Stimulated activated CD4-positive, alpha-beta T cell treated with anti-CD3 and anti-CD28 coated beads, Interleukin-1b, Interleukin-23, amount 100 ng/mL, for 48 hours (primary cell): ENCODE measurements at places on chromosomes 3 and 15.

GRCh38 chr3:41581700-41582099, 380.2 kb downstream of the ULK4 start:
- DNase-seq: no peak

GRCh38 chr3:105365391-105366325, 1.1 kb upstream of the ALCAM start:
- DNase-seq: no peak

DNA sequence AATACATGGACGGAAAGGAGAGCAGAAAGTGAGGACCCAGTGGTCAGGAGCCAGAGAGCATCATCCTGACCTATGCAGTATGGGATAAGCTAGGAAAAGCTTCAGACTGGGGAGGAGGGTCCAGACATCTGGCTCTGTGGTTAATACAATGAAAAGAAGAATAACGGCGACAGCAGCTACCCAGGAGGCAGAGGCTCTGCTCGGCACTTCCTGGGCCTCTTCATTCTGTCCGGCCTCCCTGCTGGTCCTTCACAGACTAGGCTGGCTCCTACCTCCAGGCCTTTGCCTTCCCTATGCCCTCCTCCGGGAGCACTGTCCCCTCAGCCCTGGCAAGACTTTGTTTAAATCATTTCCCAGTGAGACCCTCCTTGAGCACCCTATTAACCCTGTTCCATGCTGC, 58.9 kb upstream of the WNT5A start:
- no peak for DNase-seq

DNA sequence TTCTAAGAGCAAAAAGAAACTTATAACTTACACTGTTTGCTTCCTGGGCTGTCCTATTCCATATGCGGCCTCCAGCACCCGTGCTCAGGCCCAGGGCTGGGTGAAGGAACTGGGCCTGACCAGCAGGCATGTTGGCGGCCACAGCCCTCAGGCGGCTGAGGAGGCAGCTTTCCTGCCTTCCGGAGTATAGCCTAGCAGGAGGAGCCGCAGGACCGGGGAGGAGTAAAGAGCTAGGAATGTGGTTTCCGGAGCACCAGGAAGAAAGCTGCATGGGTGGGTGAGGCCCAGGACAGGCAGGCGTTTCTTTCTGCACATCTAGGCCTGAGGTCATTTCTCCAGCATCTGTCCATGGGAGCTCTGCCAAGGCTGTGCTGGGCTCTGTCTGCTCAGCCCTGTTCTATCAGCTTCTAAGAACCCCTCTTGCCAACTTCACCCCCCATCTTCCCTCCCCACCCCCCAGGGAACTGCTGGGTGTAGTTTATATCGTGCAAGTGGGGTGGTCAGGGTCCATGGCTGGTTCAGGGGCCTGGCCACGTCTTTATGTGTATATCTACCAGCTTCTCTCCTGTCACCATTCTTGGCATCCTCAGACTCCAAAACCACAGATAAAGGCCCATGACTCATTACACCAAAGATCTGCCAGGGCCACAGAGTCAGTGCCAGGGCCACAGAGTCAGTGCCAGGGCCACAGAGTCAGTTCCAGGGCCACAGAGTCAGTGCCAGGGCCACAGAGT, 7.8 kb upstream of the KIF7 start:
- no peak for DNase-seq

DNA sequence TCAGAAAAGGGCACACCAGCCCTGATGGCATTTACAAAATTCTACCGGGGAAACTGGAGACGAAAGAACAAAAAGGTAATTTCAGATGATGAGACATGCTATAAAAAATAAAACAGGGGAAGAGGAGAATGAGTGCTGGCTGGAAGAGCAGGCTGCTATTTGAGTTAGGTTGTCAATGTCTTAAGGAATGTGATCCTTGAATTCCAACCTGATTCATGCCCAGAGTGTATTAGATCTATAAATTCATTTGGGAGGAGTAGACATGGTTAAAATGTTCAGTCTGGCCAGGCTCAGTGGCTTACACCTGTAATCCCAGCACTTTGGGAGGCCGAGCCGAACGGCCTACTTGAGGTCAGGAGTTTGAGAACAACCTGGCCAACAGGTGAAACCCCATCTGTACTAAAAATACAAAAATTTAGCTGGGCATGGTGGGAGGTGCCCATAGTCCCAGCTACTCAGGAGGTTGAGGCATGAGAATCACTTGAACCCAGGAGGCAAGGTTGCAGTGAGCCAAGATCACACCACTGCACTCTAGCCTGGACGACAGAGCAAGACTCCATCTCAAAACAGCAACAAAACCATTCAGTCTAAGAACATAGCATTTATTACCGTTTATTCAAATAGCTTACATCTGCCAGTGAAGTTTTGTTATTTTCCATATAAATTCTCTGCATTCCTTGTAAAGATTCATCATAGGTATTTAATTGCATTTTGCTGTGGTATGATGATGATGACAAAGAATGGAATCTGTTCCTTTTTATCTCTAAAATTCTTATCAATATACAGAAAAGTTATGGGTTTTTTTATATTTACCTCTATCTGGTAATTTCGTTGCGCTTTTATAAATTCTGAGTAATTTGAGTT, 126.7 kb upstream of the NR2E3 start:
- no peak for DNase-seq

DNA sequence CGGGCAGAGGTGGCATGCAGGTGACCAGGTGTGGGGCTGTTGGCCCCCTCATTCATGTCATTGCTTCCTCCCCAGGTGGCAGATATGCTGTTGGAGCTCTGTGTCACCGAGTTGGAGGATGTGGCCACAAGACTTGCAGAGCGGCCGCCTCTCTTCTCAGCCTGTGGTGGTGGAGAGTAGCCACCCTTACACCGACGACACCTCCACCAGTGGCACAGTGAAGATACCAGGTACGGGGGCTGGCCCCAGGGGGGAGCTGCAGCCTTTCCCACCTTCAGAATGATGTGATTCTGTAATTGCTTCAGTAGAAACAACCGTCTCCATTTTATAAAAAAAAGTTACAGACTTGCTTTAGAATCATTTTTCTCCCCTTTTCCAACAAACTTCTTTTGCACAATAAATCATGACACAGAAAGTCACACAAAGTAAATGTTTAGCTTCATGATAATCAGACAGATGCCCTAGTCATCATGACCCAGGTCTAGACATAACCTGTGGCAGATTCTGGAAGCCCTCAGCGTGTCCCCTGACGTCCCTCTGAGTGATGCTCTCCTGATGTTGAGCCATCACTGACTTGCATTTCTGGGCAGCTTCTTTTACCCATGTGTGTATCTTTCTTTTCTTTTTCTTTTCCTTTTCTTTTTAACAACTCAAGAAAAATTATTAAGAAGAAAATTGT, 76.0 kb upstream of the FAN1 start:
- DNase-seq: no peak

DNA sequence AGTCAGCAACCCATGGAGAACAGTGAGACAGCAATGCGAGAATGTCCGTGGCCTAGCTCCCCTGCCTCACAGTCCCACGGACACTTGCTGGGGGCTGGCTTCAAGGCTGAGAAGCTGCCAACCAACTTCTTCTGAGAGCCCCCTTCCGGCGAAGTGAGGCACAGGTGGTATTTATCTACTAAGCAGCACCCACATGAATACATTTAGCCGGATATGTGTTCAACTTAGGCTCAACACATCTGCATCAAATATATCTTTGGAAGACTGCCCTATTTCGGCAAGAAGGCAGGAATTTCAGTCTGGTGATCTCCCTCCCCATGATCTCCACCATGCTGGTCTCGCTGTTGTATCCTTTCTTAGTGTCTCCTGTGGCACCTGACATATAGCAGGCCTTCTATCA, 340.9 kb upstream of the NR2E3 start:
- DNase-seq: no peak

DNA sequence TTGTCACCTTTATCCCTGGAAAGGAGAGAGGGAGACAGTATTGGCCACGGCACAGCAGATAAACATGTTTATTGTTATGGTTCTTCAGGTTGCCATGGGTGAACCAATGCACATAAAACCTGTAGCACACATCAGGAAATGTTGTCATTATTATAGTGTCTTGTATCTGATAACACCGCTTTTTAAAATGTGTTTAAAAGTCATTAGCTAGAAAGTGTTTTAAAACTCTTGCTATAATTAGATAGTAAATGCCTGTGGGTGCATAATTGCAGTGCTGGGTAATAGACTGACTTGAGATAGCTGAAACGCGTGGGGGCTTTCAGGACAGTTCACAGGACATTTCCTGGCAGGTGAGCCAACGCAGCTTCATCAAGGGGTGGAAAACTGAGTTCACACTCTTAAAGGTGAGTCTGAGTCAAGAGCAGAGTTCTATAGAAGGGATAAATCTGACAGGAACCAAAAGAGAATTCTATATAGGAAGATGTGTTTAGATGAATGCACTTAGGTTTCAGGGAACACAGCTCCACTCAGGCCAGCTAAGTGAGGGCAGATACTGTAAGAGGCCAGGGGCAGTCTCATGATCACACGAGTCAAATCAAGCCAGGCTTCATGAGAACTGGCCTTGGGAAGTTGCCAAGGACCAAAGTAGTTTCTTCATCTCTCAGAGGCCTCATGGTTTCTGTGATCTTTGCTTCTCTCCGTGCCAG, 35.6 kb upstream of the PPP4R2 start:
- DNase-seq: peak; percentile 28

DNA sequence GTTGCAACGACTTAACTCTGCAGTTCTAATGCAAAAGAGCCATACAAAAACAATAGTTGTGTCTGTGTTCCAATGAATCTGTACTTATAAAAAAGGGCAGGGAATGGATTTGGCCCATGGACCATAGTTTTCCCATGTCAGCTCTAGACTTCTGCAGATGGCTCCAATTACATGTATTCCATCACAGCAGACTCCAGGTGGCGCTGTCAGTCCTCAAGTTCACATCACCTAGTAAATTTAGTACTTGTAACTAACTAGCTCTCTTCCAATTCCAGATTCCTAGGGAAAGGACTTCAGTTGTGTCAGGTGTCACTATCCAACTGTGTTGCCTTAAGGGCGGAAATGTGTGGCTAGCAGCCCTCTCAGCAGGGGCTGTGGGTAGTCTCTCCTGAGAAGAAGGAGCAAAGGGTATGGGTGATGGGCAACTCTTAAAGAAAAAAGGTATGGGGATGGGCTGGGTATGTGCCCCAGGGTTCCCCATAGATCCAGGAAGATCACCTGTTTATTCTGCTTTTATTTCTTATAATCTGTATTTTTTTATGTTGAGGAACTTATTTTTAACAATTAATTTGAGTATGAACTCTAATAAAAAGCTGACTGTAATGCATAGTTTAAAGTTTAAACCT, 36.2 kb downstream of the BBS4 start:
- DNase-seq: peak; percentile 55

- no peak for DNase-seq
Measured at GRCh38 chr3:27535809-27536392, 51.7 kb upstream of the SLC4A7 start.

GRCh38 chr3:133192363-133192945, 154.3 kb downstream of the TMEM108 start:
- no peak for DNase-seq

DNA sequence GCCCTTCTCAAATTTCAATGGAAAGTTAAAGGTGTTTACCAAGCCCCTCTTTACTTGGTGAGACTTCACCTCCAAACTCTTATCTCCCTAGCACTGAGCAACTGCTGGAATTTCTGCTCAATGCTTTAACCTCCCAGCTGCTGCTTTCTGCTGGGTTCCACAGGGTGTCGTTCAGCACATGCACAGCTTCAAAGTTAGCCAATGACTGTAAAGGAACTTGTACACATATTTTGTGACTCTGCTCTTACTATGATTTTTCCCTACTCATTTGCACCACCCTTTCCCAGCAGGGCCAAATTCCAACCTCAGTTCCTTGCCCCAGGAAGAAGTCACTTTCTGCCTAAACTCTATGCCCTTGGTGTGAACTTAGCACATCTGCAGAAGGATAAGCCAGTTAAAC, 89.7 kb downstream of the ULK4 start:
- DNase-seq: no peak

GRCh38 chr3:111692593-111693552, 97.7 kb upstream of the ZBED2 start:
- DNase-seq: no peak

DNA sequence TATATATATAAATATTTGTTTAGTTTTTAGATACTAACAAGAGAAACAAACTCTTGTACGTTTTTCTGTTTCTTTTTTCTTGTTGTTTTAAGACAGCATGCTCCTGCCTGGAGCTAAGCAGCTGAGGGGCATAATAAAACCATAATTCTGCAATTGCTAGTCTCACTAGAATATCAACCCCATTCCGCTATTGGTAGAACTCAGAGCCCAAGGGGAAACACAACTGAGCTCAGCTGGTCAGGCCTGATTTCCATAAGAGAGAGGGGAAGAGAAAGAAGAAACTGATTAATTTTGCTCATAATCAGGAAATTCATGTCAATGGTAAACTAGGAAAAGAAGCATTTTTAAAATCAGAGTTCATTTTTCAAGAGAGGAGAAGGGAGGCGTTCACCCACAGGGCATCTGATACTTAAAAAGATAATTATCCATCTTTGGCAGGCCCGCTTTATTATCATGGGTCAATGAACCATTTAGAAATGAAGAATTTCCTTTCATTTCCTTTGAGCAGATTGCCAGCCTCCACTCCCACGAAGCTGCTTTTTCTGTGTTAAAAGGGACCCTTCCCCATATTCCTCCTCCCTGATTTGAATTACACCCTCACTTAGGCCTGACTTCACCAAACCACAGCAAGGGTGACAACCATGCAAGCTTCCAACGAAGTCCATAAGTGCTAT, 965.3 kb upstream of the CFAP20DC start:
- DNase-seq: no peak
